ENCODE measurements at places on chromosomes 7 and 10. TPM values are rescaled to one million over a fixed set of nuclear protein-coding genes. Genes with fewer than 3 reads are reported as not detected.

- DNase-seq: no peak
Observed at GRCh38 chr10:123965973-123966895, 74.6 kb upstream of the CPXM2 start.

- DNase-seq: no peak
Observed at GRCh38 chr10:57972783-57973182, 294.9 kb downstream of the IPMK start.

Gene SPRN
- not detected for total RNA-seq

- DNase-seq: peak; percentile 45
Observed at GRCh38 chr10:69800109-69800508, 1.6 kb upstream of the COL13A1 start.

GRCh38 chr7:116731023-116731395 lies 59.0 kb downstream of the MET start:
- DNase-seq: no peak

GRCh38 chr10:43024942-43025700 lies 51.7 kb upstream of the RET start:
- no peak for DNase-seq

DNA sequence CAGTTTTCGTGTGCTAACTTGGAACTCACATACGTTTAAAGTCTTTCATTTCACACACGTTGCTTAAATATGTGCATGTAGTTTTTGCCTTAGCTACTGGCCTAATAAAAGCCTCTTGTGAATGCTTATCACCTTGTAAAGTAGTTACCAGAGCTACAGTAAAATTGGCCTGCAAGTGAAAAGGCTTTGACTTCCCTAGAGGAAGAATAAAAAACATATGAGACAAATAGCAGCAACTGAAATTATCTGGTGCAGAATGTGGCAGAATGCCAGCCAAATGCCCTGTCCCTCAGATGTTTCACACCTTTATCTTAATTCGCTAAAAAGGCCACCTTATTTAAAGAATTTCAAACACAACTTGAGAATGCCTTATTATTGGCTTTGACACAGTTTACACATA lies 28.1 kb upstream of the RPA3 start:
- DNase-seq: no peak

DNA sequence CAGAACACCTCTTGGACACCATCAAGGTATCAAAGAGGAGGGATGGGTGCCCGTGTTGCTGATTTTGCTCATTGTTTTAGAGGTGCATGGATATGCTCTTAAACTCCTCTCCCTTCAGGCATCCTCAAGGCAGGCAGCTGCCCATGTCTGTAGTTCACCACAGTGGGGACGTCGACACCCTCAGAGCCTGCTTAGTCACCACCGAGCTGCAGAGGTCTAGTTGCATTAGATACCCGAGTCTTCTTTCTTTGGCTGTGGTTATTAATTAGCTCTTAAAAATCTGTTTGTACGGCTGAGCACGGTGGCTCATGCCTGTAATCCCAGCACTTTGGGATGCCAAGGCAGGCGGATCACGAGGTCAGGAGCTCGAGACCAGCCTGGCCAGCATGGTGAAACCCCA lies 24.7 kb upstream of the TSPAN13 start:
- DNase-seq: no peak

Gene GIMAP1
- total RNA-seq: not detected

Gene PDLIM1
- total RNA-seq: 6.2 TPM

Gene GPR26
- total RNA-seq: not detected

DNA sequence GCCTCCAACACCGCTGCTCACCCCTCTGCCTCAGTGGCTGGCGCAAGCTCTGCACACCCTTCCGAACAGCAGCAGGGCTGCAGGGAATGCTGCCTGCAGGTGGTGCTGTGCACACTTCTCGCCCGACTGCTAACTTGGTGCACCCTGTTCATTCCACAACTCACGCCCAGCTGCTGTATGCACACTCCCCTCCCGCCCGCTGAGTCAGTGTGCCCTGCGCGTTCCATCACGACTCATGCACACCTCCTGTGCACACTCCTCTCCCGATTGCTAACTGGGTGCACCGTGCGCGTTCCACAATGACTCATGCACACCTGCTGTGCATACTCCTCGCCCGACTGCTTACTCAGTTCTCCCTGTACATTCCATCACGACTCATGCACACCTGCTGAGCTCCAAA lies 21.5 kb downstream of the ADARB2 start:
- DNase-seq: peak; percentile 25

Gene CCL24
- total RNA-seq: not detected

DNA sequence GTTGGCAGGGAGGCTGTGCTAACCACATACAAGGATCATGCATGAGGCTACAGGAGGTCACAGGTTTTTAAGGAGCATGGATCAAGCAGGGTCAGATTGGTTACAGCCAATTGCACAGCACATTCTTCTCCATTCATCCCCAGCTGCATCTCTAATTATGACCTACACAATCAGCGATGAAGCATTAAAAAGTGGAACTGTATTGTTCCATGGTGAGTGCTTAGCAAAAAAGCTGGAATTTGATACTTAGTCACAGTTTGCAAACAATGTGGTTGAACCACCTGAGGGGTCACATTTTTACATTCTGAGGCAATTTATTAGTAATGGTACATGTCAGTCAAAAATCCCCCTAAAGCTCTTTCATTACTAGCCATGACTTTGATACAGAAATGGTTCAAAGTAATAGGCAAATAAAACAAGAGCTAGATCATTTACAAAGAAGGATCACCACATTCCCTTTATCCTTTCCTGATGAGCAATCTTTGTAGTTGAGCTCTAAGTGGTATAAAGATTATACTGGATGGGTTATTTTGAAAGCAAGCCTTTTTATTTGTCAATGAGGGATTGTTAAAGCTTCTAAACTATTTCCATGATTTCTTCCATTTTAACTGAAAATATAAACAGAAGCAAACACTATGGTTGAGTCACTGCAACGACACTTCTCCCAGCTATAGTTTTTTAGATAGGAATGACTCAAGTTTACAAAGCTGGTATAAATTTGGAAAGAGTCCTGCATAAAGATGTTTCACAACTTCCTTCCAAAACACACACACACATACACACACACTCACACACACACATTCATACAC lies 217.8 kb upstream of the SEMA3A start:
- peak; percentile 41 for DNase-seq

DNA sequence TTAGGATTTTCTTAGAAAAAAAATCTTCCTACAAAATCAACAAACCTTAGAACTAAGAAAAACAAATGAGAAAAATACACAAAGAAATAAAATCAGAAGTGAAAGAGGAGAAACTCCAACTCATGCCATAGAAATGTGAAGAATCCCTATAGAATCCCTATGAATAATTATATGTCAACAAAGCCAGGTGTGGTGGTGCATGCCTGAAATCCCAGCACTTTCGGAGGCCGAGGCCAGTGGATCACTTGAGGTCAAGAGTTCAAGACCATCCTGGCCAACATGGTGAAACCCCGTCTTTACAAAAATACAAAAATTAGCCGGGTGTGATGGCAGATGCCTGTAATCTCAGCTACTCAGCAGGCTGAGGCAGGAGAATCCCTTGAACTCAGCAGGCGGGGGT lies 27.1 kb downstream of the ACSM6 start:
- peak; percentile 70 for DNase-seq

DNA sequence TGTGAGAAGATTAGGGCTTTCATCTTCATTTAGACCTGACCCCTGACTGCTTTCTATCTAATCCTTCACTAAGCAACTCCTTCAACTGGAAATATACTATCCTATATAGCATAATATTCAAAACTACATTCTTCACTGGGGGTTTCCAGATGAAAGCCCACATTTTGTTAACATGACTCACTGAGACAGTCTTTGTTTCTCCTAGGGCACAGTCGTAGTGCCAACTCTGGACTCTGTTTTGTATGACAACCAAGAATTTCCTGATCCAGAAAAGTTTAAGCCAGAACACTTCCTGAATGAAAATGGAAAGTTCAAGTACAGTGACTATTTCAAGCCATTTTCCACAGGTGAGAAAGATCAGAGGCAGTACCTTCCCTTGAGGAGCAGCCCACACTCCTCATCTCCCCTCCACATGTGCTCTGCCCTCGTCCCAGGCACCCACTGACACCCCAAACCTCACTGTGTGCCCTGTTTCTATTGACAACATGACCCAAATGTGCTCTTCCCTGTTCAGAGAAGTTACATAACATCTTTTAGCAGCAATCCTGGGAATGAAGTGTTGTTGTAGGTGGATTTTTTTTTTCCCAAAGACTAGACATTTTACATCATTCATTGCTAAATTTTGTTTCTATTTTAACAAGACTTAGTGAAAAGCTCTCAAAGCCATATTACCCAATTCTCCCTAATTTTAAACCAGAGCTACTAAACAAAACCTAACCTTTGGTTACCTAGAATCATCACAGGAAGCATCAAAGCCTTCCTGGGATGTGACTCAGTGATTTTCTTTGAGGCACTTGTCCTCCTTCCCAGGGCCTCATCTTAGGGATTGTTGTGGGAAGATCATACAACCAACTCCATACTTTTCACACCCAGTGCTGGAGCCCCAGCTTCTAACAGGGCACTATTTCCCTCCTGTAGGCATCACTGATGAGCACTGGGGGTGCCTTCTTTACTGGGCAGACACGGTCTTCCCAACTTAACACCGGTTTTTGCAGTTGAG lies 10.7 kb downstream of the CYP2E1 start:
- no peak for DNase-seq

Gene BEND7
- 4.5 TPM for total RNA-seq
